ENCODE measurements at places on chromosomes 4 and X.

DNA sequence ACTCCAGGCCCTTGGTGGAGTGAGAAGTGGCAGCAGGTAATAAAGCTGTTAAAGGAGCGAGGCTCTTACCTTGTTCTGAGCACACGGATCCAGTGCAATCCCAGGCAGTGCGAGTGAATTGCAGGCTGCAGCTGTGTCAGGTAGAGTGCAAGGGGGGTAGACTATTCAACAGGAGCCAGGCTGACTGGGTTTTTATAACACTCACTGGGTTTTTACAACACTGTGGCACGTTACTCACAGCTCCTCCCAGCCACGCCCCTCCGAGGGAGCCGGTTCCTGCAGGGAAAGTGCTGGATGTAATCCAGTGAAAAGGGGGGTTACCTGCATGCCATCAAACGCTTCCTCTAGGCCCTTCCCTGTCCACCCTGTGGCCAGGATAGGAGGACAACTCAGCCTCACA, 358 bp downstream of the FGFBP1 start:
- DNase-seq, result no peak

DNA sequence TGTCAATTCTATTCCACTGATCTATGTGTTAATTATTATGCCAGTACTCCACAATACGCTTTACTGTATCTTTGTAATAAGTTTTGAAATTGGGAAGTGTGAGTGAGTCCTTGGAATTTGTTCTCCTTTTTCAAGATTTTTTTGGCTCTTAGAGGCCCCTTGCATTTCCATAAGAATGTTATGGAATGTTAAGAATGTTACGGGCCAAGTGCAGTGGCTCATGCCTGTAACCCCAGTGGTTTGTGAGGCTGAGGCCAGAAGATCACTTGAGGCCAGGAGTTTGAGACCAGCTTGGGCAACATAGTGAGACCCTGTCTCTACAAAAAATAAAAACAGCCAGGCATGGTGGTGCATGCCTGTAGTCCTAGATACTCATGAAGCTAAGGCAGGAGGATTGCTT, 167.6 kb upstream of the CXorf66 start:
- no peak for DNase-seq

DNA sequence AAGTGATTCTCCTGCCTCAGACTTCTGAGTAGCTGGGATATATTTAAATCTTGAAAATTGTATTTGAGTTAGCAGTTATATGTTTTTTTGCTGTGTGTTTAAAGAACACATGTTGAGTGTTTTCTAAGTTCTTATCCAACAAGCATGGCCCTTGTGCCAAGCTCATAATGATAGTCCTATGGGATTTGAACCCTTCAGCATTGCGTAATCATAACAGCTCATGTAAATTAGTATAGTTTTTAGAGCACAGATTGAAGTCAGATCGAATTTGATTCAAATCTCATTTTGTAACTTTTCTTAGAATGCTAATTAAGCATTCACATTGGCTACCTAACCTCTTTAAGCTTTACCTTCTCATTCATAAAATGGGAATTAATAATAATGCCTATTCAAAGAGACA, 12.2 kb downstream of the FAM149A start:
- DNase-seq, result no peak

GRCh38 chrX:44043496-44043895, 70.3 kb upstream of the NDP start:
- no peak for DNase-seq

DNA sequence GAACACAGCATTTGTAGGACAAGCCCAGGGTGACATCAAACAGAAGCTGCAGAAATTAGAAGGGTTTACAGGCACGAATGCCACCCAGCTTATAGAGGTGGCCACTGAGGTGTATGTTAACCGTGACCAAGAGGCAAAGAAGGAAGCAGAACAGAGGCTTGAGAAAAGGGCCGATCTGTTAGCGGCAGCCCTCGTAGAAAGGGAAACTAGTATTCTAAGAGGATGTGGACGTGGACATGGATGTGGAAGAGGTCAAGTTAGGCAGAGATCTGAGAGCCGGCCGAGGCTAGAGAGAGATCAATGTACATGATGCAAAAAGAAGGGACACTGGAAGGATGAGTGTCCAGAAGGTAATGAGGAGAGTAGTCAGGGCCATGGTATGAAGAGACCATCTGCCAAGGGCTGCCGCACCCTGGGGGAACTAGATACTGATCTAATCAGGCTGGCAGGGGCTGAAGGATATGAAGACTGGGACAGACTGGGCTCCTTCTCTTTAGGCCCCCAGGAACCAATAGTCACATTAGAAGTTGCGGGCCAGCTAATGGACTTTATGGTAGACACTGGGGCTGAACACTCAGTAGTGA, 27.5 kb downstream of the LIAS start:
- no peak for DNase-seq

DNA sequence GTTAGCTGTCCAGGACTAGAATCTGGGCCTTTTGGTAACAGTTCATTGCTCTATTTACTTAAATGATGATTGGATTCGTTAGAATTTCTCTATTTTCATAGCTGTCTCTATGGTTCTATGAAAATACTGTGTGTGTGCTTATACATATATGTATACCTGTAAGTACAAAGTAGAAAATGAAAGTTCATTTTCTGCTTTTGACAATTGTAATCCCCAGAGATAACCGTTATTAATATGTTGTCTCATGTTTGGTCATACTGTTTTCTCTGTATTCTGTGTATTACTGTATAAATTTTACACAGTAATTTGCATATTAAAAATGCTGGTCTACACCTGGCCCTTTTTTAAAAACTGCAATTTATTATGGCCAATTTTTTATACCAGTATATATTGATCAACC, 55.4 kb downstream of the CLCN3 start:
- DNase-seq, result no peak

DNA sequence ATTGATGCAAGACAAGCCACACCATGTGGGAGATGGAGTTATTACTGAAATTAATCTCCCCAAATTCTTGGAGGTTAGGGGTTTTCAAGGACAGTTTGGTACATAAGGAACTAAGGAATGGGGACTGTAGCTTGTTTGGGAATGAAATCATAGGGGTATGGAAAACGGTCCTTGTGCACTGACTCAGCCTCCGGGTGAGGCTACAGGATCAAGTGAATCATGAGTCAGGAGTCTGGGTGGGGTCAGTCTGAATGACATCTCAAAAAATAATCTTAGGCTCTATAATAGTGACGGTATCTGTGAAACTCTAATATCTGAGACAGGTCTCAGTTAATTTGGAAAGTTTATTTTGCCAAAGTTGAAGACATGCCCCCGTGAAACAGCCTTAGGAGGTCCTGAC, 128.5 kb upstream of the CYSLTR1 start:
- DNase-seq, result no peak

DNA sequence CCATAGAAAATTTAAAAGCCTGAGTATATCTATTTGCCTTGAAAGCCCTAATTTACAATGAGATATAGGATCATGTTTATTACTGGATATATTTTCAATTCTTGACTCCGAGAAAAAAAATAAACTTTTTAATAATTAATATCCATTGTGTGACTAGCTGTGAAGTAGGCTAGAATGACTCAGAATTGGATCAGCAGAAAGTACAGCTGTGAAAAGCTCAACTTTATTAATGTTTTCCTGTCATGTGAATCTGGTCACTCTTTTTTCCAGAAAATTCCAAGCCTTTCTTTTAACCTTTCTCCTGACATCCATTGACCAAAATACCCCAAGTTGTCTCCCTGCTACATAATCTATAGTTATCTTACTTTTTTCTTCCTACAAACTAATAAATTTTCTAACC, 171.8 kb upstream of the PACRGL start:
- DNase-seq, result no peak

- DNase-seq, result no peak
These were observed 4.5 kb upstream of the C1QTNF7 start for GRCh38 chr4:15423285-15423711.

- no peak for DNase-seq
These were observed 277.4 kb downstream of the NKX6-1 start for GRCh38 chr4:84221704-84222103.

DNA sequence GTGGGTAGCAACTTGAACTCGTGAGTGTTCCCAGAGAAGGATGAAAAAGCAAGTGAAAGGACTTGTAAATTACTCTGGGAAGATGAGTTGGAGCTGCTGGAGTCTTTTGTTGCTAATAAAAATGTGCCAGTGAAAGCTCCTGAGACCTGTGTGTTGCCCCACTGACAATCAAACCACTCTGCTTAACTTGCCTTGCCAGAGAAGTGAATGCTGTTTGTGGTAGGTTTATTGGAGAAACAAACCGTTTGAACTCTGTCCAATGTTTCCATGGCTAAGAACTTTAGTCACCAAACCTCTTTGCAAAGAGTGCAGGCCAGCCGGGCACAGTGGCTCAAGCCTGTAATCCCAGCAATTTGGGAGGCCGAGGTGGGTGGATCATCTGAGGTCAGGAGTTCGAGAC, 586.9 kb downstream of the PCDH7 start:
- no peak for DNase-seq

- DNase-seq, result no peak
These were observed 20.4 kb downstream of the BMP2K start for GRCh38 chr4:78796526-78796925.

- DNase-seq, result no peak
These were observed 402.2 kb upstream of the MAGEB2 start for GRCh38 chrX:29813174-29813573.

- no peak for DNase-seq
These were observed 66.5 kb downstream of the DMP1 start for GRCh38 chr4:87716371-87717265.

- DNase-seq, result no peak
These were observed 12.3 kb downstream of the CLDN2 start for GRCh38 chrX:106932492-106932923.

- DNase-seq, result no peak
These were observed 125.1 kb downstream of the RAPGEF2 start for GRCh38 chr4:159227984-159228383.

- no peak for DNase-seq
These were observed 1.7 kb upstream of the METTL14 start for GRCh38 chr4:118683513-118683912.

GRCh38 chrX:9794495-9794894, 8.3 kb downstream of the SHROOM2 start:
- no peak for DNase-seq

GRCh38 chrX:150507251-150507856, 61.1 kb upstream of the MTM1 start:
- DNase-seq, result no peak

- DNase-seq, result no peak
These were observed 18.5 kb downstream of the ADRA2C start for GRCh38 chr4:3784454-3785291.

DNA sequence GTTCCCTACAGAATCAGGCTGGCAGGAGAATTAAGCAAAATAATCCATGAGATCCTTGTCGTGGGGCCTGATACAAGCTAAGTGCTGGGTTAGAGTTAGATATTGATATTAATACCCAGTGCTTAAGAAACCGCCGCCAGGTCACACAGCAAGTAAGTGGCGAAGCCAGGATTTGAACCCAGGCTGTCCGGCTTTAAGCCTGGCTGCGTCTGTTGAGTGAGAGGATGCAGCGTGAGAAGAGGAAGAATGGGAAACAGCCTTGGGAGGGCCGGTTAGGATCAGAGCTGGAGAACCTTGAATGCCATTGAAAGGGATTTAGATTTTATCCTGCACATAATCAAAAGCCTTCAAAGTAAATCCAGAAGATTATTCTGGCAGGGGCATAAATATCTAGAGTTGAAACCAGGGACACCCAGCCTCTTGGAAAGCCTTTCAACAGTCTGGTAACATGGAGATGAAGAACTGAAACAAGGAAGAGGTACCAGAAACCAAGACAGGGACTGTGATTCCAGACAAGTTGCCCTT, 64.8 kb upstream of the HELT start:
- no peak for DNase-seq

DNA sequence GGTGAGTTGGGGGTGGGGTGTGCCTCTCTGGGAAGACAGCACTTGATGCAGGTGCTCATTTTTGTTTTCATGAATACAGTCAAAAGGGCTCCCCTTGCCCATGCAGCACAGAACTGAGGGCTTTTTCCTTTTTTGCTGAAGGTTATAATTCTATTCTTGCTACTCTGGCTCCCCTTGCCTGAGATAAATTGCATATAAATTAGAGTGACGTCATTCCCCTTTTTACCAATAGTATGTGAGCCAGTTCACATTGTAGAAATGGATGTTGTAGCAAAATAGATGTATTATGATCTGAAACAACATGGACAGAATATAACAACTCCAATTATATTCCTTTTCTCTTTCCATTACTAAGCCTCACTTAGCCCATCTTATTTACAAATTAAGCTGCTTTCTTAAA, 28.4 kb downstream of the CXorf58 start:
- DNase-seq, result no peak
